ENCODE measurements at places on chromosomes 6 and 20. TPM values are rescaled to one million over a fixed set of nuclear protein-coding genes. Genes with fewer than 3 reads are reported as not detected.
A peak's percentile ranks its signal among the peaks of the same experiment; 100 is the strongest.

DNA sequence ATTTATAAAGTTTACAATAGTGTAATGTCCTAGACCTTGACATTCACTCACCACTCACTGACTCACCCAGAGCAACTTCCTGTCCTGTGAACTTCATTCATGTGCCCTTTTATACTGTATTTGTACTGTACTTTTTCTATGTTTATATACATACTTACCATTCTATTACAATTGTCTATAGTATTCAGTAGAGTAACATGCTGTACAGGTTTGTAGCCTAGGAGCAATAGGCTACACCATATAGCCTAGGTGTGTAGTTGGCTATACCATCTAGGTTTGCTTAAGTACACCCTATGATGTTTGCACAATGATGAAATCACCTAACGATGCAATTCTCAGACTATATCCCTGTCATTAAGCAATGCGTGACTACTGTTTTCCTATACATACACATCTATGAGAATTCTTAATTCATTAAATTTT, 17.5 kb downstream of the EDEM2 start:
- no peak for DNase-seq

DNA sequence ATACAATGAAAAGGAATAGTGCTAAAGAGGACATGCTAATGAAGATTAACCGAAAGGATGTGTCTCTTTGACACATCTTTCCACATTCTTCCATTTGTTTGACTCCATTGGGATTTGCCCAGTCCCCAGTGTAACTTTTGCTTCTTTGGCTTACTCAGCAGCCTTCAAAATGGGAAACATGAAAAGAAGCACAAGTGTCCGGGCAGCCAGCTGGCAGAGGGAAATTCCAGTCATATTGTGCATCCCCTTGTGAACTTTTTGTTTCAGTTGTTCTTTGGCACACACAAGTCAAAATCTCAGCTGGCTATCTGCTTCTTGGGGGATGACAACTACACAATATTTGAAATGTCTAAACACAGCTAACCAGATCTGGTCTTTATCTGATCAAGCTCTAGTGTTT, 157.4 kb downstream of the OGFRL1 start:
- no peak for DNase-seq

DNA sequence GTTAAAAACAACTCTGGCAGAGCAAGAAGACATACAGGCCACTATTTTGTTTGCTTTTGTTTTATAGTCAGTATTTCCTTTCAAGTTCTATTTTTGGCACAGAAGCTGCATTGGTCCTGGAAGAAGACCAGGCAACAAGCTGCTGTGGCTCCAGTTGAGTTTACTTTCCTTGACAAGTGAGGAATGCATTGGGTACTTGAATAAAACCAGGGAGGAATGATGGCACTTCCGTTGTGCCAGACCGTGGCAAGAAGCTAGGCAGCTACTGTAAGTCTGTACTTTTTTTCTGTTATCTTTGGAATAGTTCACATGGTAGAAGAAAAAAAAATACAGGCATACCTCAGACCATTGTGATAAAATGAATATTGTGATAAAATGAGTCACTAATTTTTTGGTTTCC, 66.3 kb downstream of the NCOA3 start:
- no peak for DNase-seq

GRCh38 chr6:160039441-160039840, 70.6 kb downstream of the IGF2R start:
- no peak for DNase-seq

DNA sequence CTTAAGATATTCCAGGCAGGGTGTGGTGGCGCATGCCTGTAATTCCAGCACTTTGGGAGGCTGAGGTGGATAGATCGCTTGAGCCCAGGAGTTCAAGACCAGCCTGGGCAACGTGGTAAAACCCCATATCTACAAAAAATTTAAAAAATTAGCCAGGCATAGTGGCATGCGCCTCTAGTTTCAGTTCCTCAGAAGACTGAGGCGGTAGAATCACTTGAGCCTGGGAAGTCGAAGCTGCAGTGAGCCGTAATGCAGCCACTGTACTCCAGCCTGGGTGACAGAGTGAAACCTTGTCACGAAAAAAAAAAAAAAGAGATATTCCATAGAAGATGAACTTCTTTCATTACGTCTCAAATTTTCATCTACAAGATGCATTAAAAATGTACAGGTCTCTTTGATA, 46.7 kb upstream of the ISM1 start:
- no peak for DNase-seq

- DNase-seq = no peak
Measured at GRCh38 chr6:90072501-90072900, 178.2 kb downstream of the GJA10 start.

- no peak for DNase-seq
Measured at GRCh38 chr6:106370639-106371038, 10.1 kb downstream of the CRYBG1 start.

DNA sequence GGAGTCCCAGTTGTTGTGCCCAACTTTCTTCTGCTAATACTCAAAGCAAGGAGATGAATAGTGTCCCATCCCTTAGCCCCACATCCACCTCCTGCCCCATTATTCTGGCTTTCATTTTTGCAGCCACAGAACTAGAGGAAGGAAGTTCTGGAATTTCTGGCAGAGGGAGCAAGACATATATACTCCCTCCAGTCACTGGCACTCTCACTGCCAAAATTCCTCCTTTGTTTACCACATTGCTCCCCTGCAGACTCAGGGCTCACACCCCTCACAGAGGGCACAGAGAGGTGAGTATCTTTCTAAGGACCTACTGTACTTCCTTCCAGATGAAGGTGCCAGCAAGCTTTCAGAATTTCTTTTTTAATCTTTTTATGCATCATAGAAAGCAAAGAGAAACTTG, 168.0 kb upstream of the ID4 start:
- no peak for DNase-seq

- no peak for DNase-seq
Measured at GRCh38 chr20:54429364-54429763, 46.0 kb upstream of the DOK5 start.

- DNase-seq = peak; percentile 85
Measured at GRCh38 chr20:10263385-10264165, 44.9 kb downstream of the SNAP25 start.

DNA sequence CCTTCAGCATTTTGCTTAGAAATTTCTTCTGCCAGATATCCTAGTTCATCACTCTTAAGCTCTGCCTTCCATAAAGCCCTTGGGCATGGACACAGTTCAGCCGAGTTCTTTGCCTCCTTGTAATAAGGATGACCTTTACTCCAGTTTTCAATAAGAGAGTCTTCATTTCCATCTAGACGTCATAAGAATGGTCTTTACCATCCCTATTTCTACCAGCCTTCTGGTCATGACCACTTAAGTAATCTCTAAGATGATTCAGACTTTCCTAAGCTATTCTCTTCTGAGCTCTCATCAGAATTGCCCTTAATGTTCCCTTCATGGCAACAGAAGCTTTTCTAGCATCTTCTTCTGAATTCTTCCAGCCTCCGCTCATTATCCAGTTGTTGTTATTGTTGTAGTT, 126.1 kb downstream of the TFAP2C start:
- no peak for DNase-seq

- DNase-seq = no peak
Measured at GRCh38 chr6:7041511-7042026, 66.2 kb upstream of the RREB1 start.

- no peak for DNase-seq
Measured at GRCh38 chr6:158487495-158487894, 72.4 kb upstream of the TMEM181 start.

DNA sequence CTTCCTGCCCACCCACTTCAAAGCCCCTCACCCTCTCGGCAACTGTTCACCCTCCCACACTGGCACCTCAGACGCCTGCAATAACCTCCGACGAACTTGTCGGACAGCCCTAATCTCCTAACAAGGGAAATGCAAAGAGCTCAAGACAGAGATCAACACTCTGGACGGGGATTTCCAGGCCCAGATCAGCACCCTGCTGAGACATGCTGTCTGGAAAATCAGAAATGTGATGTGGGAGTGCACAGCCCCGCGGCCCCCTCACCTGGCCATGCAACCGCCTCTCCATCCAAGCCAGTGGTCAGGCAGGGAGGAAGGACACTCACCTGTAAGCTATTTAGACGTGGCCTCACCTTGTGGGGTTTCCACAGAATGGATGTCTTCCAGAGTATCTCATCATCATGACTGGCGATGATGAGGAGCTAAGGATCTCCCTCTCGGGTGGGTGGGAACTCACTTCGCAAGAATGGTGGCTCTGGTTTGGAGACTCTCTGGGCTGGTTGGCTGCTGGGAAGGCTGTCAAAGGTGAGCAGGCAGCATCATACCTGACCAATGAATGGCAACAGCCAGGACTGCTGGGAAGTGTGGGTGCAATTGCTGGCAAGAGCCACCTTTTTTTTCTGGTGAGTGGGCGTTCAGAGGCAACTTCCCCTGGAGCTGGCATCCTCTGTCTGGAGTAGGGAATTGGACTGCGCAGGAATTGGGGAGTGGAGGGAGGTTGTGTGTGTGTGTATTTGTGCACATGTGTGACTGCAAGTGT, 28.1 kb upstream of the ADTRP start:
- DNase-seq = peak; percentile 83

DNA sequence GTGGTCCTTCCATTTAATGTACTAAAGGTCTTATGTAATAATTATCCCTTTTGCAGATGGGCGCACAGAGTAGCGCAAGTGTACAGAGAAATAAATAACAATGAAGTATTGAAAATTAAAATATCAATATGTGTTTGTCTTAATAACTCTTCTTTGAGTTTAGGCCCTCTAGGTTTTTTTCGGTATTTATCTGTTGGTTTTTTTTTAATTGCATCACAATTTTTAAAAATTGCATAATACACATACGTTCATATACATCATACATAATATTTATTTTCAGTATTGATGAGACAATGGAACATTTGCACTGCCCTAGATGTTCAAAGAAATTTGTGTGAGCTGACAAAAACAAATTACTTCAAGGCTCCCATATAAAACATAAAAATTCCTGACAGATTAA, 15.1 kb downstream of the ADGRB3 start:
- no peak for DNase-seq

DNA sequence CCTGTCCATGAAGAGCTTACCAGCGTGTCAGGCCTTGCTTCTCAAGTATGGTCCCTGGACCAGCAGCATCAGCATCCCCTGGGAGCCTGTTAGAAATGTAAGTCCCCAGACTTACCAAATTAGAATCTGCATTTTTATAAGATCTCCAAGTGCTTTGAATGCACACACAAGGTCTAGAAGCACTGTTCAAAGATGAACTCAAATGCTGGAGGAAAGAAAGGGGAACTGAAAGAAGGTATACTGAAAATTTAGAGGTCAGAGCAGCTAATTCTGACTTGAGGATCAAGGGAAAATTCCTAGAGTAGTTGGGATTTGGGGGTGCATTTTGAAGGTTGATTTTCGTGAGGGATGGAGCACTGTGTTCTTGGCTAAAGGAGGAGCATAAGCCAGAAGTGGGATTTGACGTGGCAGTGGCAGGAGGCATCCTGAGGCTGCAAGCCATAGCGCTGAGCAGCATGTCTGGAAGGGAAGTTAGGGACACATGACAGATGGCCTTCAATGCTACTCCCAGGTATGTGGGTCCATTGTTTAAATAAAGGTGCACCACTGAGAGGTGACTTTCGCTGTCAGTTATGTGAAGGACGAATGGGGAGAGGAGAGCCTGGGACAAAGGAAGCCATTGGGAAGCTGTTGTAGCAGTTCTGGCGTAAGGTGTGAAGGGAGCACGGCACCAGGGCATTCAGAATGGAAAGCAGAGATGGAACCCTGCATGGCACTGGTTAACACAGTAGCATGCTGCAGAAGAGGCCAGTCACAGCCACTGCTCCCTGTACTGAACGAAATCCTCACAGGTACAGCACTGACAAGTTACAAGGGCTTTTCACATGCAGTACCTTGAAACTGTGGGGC, 36.2 kb downstream of the ARMC2 start:
- DNase-seq = no peak

DNA sequence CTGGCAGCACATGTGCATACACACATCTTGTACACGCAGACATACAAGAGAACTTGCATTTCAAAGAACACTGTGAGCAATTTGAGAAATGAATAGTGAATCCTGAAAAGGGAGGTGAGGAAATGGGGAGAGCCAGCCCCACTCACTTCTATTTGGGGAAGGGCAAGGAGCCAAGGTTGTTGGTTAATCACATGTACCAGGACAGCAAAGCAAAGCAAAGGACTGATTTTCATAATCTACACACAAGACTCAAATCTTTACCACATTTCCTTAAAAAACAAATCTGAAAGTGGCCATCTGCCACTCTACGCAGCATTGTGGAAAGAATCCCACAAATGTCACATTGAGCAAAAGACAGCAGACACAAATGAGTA, 35.0 kb upstream of the KIF16B start:
- DNase-seq = no peak

- DNase-seq = no peak
Measured at GRCh38 chr6:54578261-54578660, 268.3 kb upstream of the FAM83B start.

VNN1 gene
- 1.2 TPM for total RNA-seq

TRIM40 gene
- not detected for total RNA-seq

RTEL1 gene
- 9.1 TPM for total RNA-seq

TREML2 gene
- not detected for total RNA-seq

RAET1L gene
- total RNA-seq = not detected

PRPH2 gene
- total RNA-seq = 0.42 TPM

PNPLA1 gene
- total RNA-seq = not detected

SRPK1 gene
- total RNA-seq = 28.0 TPM
